ENCODE measurements at places on chromosomes 2 and 18.

GRCh38 chr2:111095434-111095833, 25.3 kb upstream of the BCL2L11 start:
- no peak for DNase-seq

DNA sequence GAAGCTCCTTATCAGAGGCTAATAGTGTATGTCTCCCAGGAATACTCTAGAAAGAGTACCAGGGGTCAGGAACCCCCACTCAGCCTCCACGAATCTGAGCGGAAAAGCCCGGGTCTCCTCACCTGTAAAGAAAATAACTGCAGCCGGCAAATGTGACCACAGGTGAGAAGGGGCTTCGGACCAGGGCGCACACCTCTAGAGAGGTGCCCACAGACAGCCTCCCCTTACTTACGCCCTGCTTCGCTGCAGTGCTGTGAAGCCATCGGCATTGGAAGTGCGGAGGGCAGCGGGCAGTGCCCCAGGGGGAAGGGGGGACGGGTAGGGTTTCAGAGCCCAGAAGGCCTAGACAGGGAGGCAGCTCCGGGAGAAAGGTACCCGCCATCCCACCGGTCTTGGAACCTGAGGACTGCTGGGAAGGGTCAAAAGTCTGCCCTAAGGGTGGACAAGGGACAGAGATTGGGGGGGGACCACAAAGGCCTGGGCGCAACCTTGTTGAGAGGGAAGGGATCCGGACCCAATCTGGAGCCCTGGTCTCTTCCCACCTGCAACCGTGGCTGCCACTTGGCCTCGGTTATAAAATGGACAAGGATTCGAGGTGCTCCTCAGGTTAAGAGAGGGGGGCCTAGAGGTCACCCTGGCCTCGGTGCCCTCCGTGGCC, 642 bp upstream of the STEAP3 start:
- DNase-seq = no peak

DNA sequence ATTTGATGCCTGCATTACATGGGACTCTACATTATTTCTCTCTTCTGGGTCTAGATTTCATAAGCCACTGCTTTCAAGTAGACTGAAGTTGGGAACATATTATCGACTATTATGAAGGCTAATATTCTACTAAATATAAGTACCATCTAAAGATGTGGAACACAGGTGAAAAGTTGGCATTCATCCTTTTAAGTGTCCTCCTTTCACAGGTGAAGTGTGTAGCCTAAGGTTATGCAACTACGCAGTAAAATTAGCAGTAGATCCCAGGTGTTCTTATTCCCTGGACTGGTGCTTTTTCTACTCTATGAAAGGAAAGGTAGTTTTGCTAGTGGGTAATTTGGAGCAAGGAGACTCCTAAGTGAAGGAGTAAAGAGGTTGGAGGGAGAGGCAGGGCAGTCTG, 88.2 kb upstream of the DPP10 start:
- DNase-seq = no peak

DNA sequence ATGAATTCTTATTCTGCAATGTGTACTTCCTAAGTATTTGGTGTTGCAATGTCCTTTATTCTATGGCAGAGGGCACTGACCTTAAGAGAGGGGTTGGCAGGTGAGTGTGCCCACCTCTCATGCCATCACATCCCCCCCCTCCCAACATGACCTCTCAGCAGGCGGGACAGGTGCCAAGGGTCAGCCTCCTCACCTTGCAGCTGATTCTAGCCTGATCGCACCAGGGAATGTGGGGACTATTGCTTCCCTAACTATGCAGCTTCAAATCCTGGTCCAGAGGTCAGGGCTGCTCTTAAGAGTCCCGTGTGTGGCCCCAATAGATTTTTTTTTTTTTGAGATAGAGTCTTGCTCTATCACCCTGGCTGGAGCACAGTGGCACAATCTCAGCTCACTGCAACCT, 9.5 kb downstream of the HJURP start:
- no peak for DNase-seq

- DNase-seq = no peak
Measured at GRCh38 chr2:227186751-227187150, 22.3 kb downstream of the COL4A3 start.

DNA sequence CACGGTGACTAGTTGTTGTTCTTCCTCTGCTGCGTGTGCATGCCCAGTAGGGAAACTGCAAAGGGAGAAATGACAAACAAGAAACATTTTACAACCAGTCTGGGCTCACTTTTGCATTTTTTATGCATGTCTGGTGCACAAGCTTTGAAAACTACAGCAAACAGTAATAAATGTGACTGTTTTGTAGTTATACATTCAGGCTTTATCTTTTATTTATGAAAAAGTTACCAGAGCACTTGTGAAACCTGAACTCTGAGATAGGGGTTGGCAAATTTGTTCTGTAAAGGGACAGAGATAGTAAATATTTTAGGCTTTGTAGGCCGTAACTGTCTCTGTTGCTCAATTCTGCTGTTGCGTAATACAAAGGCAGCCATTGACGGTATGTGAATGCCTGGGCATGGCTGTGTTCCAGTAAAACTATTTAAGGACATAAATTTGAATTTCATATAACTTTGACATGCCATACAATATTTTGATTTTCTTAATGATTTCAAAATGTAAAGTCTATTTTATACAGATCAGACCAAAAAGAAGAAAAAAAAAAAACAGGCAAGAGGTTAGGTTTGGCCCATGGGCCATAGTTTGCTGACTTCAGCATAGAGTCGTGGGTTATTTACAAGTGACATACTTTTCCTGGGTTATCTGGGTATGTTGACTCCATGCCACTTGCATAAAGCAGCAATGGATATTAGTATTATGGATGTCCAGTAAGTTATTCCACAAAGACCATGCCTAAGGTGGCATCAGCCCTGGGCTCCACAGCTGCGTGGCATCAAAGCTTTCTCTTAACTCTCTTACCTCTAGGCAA, 53.6 kb upstream of the EML6 start:
- DNase-seq = no peak

GRCh38 chr2:221969087-221969829, 329.5 kb downstream of the PAX3 start:
- peak; percentile 9 for DNase-seq

DNA sequence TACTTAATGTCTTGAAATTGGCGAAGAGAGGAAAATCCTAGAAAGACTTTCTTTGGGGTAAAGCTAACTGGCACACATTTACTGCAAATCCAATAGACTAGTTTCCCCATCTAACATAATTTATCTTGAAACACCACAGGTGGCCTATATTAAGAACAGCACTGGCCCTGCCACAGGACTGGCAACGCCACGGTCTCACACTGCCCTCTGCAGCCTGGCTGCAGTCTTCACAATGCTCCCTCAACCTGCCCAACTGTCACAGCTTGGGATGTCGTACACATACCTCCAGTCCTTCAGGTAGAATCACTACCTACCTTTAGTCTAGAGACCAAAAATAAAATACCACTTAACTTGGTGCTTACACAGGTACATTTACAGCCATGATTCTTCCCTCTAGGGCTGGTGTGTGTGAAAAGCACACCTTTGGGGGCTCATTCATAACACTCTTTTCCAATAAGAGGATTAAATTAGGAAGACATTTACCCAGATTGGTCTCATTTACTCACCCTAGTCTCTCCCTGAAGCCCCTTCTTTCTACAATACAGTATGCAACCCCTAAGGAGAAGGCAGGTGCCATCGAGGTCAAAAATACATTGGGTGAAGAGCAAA, 222.2 kb downstream of the C1D start:
- peak; percentile 58 for DNase-seq

- no peak for DNase-seq
Measured at GRCh38 chr2:225938991-225939390, 539.5 kb downstream of the NYAP2 start.

GRCh38 chr18:28767201-28767600, 590.3 kb upstream of the CDH2 start:
- no peak for DNase-seq

DNA sequence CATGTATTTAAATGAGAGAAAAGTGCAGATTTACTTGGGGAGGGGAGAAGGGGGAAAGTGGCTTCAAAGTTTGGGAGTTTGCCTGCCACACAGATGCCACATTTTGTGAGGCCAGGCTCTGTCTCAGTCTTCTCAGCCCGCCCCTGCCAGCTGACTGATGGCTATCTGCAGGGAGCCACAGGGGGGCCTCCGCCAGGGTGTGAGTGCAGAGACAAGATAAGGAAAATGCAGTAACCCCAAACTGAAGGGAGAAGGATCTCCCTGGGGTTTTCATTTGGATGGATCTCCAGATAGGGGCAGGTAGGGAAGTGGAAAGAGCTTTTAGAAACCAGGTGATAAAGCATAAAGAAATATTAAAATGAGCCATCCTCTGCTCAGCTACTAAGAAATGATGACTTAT, 128.8 kb downstream of the ZNF521 start:
- no peak for DNase-seq

DNA sequence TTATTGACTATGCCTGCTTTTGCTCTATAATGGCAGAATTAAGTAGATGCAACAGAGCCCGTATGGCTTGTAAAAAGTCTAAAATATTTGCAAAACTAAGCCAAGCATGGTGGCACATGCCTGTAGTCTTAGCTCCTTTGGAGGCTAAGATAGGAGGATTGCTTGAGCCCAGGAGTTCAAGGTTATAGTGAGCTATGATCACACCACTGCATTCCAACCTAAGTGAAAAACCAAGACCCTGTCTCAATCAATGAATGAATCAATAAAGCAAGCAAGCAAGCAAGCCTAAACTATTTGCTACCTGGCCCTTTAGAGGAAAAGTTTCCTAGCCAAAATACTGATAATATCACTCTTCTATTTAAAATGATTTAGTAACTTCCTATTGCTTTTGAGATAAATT, 260.0 kb downstream of the OTX1 start:
- no peak for DNase-seq

GRCh38 chr18:741931-742512, 29.6 kb upstream of the ENOSF1 start:
- no peak for DNase-seq

DNA sequence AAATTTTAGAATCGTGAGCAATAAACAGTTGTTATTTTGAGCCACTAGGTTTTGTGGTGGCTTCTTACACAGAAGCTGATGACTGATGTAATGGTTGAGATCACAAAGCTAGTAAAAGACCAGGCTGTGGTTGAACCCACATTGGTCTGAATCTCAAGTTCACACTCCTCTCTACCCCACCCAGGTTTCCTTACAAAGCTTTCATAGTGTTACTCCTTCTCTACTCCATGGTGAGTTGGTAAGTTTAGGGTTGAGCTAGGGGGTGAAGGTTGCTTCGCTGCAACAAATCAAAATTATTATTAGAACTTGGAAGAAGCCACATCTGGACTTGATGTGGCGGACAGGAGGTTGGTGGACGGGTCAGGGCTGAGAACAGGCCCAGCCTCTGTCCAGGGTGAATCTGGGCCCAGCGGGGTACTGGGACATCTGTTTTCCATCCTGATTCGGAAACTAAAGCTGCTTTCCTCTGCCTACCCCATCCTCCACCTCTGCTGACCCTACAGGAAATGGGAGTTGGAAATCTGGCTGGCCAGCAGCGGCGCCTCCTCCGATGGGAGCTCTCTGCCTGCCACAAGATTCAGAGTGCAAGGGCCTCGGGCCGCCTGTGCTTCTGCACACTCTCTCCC, 86.3 kb downstream of the ZFP36L2 start:
- DNase-seq = no peak

GRCh38 chr2:203648273-203648672, 58.2 kb upstream of the CD28 start:
- DNase-seq = no peak

DNA sequence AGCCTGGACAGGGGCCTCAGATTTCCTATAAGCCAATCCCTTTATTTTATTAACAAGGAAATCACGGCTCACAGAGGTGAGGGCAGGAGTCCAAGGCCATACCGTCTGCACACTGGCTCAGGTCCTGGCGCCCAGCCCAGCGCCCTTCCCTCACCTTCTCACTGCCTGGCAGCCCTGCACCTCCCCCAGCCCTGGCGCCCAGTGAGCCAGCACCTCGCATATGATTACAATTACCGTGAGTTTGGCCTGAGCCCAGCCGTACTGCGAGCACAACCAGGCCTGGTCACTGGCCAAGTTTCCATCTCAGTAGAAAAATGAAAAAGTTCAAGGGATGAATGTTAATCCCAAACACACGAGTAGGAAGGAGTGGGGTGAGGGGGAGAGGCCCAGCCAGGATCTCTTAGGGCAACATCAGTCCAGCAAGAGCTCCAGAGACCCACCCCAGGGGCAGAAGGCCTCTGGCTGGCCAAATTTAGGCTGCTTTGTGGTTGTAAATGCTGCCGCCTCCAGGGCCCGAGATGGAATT, 68.4 kb downstream of the MCFD2 start:
- DNase-seq = no peak

- DNase-seq = no peak
Measured at GRCh38 chr2:104864280-104865095, 10.6 kb downstream of the POU3F3 start.

DNA sequence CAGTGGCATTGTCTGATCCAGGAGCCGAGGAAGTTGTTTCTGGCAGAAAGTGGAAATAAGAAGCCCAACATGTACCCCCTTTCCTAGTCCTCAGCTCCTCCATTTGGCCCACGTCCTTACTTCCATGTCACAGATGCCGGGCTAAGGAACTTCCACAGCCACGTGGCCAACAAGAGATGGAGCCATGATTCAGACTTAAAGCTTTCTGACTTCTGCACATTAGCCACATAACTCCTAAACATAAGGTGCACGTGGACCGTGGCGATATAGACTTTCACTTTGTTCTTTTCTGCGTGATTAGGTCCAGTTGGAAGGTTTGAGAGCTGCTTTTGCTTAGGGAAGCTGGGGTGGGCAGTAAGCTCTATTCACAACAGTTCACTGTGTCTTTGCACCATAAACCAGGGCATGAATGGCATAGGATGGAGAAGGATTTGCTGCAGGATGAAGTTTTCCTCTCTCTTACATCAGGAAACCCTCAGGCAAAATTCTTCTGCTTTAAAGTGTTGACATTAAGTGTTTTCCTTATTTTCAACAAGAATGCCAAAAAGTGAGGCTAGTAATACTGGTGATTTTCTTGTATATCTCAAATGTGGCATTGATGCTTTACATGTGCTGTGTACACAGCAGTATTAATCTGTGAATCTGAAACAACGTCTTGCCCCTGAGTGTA, 61.2 kb upstream of the RBM44 start:
- no peak for DNase-seq

- peak; percentile 20 for DNase-seq
Measured at GRCh38 chr18:13372531-13372951, 154.0 kb downstream of the LDLRAD4 start.

GRCh38 chr2:62441421-62441820, 64.6 kb downstream of the TMEM17 start:
- no peak for DNase-seq

DNA sequence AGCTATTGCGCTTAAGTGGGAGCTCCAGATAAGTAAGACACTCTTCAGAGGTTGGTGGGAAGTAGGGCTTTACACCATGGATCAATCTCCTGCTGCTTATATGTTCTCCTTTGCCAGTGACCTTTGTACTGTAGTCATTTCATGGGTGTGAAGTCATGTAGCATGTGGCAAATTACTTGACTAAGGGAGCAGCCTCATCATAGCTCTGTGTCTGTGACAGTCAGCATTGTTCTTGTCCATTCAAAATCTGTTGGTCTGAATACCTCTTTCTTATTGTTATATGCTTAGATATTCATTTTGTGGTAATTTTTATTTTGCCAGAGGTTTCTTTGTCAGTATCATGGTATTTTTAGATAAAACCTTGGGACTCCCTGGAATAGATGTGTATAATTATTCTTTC, 18.2 kb downstream of the SLC4A1AP start:
- no peak for DNase-seq

GRCh38 chr2:233367586-233367985, 13.3 kb downstream of the DGKD start:
- DNase-seq = no peak

Measured in activated naive CD4-positive, alpha-beta T cell treated with anti-CD3 and anti-CD28 coated beads for 36 hours (primary cell).